NCI-H524 (cell line): ENCODE measurements at places on chromosomes 3 and 15.

GRCh38 chr15:43800286-43801141 is at the start of gene HYPK:
HYPK (plus strand) TSS chr15:43800599; CDS start chr15:43800623, 24 bp downstream.
- DNase-seq: peak; percentile 72

GRCh38 chr3:95654570-95655362 is 1159.6 kb upstream of the EPHA6 start:
- DNase-seq: no peak

GRCh38 chr3:68468695-68469375 is 463.5 kb downstream of the TAFA4 start:
- DNase-seq: no peak

GRCh38 chr3:27528791-27529190 is 44.6 kb upstream of the SLC4A7 start:
- DNase-seq: no peak

DNA sequence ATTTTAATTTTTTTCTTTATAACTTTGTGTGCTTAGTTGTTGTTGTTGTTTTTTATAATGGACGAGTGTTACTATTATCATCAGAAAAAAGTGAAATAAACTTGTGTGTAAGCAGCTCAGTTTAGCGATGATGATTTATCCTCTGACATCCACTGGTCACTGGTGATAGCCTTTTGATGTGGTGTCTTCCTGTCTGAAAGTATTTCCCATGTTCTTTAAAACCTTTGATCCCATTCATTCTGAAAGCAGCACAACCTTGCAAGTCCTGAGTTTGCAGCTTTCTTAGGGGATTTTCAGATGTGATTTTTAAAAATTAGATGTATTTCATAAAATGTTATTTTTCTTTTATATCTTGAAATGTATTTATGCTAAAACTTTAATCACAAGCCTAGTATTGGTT is 85.9 kb upstream of the ZPLD1 start:
- DNase-seq: no peak

- no peak for DNase-seq
Measured at GRCh38 chr3:100073714-100074307, 40.5 kb downstream of the FILIP1L start.

GRCh38 chr15:70792171-70792573 is 28.8 kb upstream of the UACA start:
- no peak for DNase-seq

GRCh38 chr3:24199775-24200247 is 254.7 kb downstream of the NR1D2 start:
- DNase-seq: no peak

DNA sequence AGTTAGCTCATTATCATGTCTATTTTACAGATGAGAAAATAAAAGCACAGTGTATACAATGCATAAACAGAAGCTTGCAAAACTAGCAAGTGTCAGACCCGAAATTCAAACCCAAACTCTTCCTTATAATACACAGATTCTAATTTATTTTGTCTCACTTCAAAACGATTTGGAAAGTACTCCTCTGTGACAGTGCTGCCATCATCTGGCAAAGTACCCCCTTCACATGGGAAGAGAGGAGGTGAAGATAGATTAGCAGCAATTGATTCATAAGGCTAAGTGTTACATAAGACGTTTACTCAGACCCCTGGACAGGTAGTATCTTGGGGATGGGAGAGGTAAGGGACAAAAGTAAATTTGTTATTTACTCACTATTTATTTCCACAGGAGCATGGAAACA is 744.0 kb upstream of the SGO1 start:
- DNase-seq: no peak

DNA sequence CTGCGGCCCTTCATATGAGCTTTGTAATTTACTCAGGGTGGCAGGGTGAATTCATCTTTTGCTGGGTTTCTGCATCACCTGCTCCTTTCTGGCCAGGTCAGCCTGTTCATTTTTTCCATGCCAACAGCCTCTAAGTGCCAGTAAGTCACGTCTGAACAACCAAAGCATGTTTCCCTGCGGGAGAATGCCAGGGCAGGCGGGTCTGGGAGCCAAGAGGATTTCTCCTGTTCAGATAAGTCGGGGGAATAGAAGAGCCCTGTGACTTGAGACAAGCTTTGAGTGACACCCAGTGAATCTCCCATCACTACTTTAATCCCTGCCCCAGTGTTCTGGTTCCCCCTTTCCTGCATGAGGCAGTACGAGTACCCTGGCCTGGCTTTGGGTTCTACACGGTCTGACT is 153.1 kb downstream of the PGPEP1L start:
- no peak for DNase-seq

- no peak for DNase-seq
Measured at GRCh38 chr3:30667280-30667651, 60.9 kb downstream of the TGFBR2 start.

DNA sequence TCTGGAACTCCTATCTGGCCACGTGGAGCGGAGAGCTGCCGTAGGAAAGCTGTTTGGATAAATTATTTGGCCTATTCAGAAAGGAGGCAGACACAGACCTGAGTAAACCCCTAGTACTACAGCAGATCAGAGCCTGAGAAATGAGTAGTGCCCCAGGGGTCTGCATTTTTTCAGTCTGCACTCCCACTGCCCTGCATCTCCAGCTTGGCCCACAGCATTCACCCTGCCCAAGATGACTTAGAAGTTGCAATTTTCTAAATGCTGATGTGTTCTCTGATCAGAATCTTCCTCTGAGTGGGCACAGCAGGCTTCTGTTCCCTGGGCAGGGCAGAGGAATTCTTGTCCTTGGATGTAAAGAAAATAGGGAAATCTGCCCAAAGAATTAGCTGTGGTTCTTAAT is 55.1 kb upstream of the PIK3CB start:
- DNase-seq: no peak

GRCh38 chr15:68191555-68191954 is 13.6 kb downstream of the CALML4 start:
- no peak for DNase-seq

DNA sequence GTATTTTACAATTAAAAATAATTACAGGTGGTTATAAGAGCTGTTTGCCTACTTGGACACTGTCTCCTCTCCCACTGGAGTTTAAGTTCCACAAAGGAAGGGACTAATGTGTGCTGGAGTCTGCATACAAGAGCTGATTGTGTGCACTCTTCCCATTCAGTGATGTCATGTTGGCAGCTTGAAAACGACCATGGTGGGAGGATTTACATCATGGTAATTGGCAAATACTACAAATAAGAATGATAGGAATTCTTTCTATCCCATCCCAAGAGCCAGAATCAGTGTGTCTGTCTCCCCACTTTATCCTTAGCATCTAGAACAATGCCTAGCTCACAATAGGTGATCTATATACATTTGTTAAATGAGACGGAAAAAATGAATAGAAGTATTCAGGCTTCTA is 14.1 kb downstream of the ITGA11 start:
- DNase-seq: no peak

DNA sequence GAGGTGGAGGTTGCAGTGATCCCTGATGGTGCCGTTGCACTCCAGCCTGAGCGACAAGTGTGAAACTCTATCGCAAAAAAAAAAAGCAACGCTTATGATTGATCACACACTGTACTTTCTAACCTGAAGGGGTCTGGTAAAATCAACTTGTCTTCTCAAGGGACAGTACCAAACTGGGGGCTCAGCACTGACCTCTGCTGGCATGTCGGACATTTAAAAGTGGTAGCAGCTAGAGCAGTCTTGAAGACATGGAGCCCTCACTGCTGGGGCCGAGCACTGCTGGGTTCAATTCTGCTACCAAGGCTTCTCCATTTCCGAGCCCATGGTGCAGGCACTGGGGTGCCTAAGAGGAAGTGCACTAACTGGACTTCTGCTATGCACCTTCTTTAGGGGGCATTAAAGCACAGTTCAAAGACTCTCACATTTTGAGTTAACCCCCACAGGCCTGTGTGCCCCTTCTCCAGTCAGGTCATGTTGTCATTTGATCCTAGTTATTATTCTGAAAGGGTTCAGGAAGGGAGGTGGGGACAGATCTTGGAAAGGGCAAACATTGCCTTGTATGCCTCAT is 26.4 kb upstream of the LAMP3 start:
- DNase-seq: peak; percentile 4

DNA sequence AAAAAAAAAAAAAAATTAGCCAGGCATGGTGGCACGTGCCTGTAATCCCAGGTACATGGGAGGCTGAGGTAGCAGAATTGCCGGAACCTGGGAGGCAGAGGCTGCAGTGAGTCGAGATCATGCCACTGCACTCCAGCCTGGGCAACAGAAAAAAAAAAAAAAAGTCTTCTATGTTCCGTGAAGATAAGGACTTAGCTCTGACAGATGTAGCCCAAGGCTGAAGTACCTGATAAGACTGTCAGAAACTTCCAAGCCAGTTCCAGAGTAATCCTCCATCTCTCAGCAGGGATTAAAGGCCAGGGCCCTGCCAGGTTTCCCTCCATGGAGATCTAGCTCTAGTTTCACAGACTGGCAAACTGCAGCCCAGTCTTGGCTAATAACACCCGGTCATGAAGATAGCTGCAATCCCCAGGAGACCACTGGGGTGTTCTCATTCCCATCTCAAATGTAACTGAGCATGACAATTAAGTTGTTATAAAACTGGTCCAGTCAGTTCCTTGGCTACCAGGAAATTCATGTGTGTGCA is 8.5 kb downstream of the CDCP1 start:
- DNase-seq: peak; percentile 34

GRCh38 chr3:158531334-158531733 is 39.7 kb upstream of the MLF1 start:
- peak; percentile 73 for DNase-seq

GRCh38 chr3:24506966-24507775 is 12.5 kb upstream of the THRB start:
- no peak for DNase-seq

- no peak for DNase-seq
Measured at GRCh38 chr3:141044695-141045641, 6.2 kb upstream of the SPSB4 start.

DNA sequence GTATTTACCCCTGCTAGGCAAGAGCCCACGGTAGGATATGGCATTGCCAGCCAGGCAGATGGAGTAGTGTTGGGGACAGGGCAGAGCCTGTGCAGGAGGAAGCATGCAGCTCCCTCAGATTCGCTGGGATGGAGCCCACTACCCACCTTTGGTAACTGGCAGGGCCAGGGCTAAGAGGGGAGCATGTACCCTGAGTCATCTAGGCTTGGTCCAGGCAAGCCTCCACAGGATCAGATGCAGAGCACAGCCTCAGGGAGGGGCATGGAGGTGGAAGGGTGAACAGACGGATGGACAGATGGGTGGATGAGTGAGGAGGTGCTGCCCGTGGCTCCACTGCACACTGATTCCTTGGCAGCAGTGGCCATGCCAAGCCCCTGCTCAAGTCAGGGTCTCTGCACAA is 33.0 kb downstream of the IL20RB start:
- DNase-seq: peak; percentile 91

- no peak for DNase-seq
Measured at GRCh38 chr3:110343945-110344344, 727.7 kb upstream of the NECTIN3 start.

DNA sequence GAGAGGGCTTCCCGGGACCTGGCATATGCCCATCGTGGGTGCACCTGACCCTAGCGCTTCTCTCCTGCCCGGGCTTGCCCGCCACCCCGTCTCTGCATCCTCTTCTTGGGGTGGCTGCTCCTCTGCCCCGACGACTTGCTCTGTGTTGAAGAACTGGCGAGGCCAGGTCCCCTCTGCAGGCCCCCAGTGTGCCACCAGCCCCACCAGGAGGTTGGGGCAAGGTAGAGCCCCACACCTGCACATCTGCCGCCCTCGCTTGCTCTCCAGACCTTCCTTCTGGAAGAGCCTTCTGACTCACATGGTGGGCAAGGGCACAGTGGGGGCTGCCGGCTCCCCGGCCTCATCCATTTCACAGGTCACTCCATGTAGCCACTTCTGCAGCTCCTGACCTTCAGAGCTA is 84.3 kb downstream of the FBLN2 start:
- no peak for DNase-seq

DNA sequence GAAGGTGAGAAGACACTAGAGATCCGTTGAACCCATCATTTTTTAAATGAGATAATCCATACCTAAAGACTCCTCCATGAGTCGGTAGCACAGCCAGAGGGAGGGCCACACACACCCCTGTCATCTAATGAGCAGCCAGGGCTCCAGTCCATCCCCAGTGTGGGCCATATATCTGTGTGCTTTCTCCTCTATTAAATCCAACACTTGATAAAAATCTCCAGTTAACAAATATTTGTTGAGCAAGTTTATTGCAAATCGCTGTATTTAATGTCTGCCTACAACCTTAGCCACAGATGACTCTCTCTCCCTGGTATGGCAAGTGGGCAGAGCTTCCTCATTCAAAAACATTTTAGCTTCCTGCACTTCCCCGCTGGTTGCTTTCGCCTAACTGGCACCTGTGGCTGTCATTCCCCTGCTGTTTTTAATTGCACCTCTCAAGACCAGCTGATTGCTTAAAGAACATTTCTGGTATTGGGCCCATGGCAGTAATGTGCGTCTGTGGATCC is 82.8 kb downstream of the SMAD3 start:
- no peak for DNase-seq

DNA sequence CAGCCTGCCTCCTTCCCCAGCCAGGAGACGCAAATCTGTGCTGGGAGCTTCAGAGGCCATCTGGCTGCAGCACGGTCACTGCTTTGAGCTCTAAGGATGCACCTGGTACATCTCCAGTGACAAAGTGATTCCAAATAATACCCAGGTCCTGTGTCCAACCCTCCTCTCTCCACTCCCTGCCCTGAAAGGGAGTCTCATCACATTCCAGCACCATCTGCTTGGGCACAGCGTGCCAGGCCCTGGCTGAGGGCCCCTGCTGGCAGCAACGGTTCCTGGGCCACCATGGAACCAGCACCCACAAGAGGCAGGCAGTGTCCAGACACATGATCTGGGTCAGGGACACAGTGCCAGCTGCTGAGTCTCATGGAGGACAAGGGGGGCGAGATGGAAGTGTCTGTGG is 81.3 kb downstream of the MTHFS start:
- DNase-seq: peak; percentile 89

DNA sequence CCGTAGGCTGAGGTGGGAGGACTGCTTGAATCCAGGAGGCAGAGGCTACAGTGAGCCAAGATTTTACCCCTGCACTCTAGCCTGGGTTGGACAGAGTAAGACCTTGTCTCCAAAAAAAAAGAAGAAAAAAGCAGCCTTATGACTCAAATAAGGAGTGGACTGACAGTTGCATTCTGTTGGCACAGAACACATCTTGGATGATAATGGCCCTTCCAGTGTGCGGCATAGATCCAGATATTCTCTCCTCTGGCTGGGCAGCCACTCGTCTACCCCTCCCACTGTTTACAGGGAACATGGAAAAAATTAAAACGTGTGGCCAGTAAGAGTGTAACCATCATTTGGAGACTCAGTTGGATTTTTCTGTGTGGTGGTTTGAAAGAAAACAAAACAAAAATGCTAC is 118.6 kb upstream of the RNF7 start:
- no peak for DNase-seq

DNA sequence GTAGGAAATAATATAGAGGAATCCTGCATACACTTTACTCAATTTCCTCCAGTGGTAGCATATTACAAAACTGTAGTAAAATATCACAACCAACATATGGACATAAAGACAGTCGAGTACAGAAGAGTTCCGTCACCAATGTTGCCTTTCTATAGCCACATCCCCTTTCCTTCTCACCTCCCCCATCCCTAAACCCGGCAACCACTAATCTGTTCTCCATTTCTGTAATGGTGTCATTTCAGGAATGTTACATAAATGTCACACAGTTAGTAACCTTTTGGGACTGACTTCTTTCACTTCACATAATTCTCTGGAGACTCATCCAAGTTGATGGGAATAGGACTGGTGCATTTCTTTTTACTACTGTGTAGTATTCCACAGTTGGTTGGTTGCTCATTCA is 41.4 kb upstream of the ATG7 start:
- DNase-seq: no peak

GRCh38 chr3:138797508-138798038 is 37.2 kb downstream of the PIK3CB start:
- no peak for DNase-seq

GRCh38 chr3:125083776-125084175 is 28.0 kb upstream of the HEG1 start:
- no peak for DNase-seq
